ENCODE measurements at places on chromosomes 2 and 18.

- no peak for DNase-seq
These were observed 32.3 kb downstream of the CHN1 start for GRCh38 chr2:174972924-174973323.

DNA sequence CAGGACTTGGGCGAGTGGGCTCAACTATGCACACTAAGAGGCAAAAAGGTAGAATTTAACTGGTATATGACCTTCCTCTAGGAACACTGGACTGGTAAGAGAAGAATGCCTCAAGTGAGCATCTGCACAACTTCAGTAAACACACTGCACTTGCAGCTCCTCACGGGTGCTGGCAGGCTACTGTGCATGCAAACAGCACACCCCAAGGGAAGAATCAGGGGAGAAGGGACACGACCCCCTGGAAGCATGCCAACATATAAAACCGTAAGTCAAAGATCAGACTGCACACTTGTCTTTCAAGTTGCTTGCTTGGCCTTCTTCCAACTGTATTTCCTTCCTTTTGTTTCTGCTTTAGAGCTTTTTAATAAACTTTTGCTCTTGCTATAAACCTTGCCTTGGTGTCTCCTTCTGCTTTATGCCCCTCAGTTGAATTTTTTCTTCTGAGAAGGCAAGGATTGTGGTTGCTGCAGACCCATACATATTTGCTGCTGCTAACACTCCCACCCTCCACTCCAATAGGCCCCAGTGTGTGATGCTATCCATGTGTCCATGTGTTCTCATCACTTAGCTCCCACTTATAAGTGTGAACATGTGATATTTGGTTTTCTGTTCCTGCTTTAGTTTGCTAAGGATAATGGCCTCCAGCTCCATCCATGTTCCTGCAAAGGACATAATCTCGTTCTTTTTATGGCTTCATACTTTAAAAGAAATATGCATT lies 263.7 kb upstream of the SPOPL start:
- peak; percentile 31 for DNase-seq

GRCh38 chr2:134276381-134277172 lies 22.7 kb downstream of the MGAT5 start:
- no peak for DNase-seq

- DNase-seq = no peak
These were observed 224.0 kb downstream of the AFF3 start for GRCh38 chr2:99918389-99918788.

GRCh38 chr2:177291701-177292100 lies 27.2 kb upstream of the NFE2L2 start:
- no peak for DNase-seq

DNA sequence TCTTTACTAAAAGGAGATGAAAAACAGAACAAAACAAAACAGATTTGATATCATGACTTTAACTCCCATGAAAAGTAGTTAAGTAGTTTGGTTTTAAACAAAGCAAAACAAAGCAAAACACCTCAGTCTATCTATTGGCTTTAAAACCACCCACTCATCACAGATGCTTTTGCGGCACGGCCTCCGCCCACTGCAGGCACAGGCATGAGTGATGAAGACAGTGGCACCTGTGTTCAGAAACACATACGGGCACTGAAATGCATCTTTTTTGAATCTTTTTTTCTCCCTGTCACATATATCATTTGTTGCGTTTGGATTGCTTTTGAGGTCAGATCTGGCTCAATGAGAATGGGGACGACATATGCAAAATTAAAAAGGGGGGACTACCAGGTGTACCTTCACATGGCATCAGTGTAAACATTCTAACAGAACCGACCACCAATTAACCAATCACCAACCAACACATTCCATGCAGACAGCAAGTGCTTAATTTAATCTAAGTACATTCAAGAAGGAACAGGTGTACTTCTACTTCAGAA lies 147.4 kb upstream of the REV1 start:
- DNase-seq = peak; percentile 10

DNA sequence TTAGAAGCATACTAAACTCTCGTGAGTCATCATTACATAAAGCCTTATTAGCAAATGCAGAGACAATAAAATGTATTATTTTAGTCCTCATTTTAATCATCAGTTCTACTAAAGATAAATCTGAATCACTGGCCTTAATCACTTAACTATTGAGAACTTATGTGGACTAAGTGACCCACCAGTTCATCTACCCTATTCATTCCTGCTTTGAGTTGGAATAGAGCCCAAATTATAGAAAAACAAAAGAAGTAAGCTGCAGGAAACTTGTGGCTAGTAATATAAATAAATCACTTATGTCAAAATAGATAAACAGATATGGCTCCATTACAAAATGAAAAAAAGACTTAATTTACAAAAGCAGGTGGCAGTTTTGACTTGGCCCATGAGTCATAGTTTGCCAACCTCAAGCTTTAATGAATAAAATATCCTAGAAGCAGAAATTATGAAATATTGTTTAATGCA lies 851.8 kb upstream of the CRIM1 start:
- no peak for DNase-seq

DNA sequence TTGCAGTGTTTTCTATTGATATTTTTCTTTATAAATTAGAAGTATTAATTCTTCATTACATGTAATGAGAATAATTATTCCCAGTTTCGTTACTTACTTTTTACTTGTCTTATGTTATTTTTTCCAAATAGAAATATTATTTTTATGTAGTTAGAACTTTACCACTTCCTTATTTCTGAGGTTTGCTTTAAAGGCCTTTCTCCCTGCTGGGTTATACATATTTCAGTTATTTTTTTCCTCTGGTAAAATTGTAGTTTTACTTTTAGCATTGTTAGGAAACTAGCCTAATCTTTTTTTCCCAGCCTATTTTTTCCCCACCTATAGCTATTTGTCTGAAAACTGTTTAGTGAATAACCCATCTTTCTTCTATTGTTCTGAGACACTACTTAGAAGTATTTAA lies 17.1 kb downstream of the RNF144A start:
- DNase-seq = no peak

DNA sequence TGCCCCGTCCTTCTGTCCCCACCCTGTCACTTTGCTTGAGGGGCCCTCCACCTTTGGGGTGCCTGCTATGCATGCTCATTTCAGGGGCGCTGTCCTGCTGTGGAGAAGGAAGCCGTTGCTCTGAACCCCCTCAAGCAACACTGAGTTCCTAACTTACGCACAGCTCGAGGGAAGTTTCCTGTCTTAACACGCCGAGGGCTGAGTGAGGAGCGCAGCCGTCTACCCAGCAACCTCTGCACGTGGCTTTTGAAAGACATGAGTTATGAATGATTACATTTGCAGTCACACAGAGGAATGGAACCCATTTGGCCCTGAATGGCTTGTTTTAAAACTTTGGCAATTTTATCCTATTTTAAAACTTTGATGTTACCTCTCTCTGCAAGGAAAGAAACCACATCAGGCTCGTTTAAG lies 14.0 kb downstream of the RAMP1 start:
- DNase-seq = peak; percentile 64

DNA sequence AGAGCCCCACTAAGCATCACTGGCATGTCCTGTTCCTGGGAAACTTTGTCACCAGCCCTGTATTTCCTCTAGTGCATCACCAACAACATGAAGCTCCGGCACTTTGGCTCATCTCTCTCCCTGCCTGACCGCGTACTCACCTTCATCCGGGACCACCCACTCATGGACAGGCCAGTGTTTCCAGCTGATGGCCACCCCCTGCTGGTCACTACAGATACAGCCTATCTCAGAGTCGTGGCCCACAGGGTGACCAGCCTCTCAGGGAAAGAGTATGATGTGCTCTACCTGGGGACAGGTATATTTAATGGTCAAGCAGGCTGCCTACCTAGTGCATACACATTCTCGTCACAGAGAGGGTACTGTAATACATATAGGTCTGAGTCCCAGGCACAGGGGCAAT lies 21.0 kb downstream of the SEMA4F start:
- DNase-seq = no peak

DNA sequence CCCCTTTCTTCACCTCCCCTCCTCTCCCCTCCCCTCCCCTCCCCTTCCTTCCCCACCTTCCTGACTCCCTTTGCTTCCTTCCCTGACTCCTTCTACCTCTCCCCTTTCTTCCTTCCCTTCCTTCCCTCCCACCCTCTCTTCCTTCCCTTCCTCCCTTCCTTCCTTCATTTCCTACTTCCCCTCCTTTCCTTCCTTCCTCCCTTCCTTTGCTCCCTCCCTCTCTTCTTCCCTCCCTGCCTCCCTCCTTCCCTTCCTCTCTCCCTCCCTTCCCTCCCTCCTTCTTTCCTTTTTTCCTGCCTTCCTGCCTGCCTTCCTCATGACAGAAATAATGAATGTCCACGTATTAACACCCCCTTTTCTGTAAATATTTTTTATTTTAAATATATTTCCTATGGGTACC lies 260.2 kb downstream of the ZNF407 start:
- no peak for DNase-seq

DNA sequence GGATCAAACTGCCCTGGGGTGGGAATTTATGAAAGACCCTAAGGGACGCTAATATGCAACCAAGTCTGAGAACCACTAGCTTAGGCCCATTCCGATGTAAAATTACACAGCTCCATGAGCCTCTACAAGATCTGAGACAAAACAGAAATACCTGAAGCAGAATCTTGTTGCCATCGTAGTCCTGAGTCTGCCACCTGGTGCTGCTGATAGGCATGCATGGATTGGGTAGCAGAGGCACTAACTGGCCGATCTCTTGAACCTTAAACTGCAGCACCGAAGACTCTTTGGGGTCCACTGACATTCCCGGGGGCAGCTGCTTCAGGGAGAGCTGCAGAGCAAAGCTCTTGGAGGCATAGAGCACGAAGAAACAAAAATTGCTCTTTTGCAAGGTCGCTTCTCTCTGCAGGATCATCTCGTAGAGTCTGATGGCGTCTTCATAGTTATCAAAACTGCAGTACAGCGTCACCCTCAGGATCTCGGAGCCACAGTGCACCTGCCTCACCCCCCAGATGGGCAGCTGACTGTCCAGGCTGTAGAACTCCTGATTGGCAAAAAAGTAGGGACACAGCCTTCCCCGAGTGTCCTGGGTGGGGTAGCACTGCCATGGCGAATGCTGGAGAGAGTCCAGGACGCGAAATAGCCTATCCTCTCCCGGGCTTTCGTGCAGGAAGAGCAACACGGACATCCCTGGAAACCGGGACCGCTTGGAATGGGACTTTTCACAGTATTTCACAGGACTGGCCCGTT lies 848 bp downstream of the FAM124B start:
- DNase-seq = no peak

DNA sequence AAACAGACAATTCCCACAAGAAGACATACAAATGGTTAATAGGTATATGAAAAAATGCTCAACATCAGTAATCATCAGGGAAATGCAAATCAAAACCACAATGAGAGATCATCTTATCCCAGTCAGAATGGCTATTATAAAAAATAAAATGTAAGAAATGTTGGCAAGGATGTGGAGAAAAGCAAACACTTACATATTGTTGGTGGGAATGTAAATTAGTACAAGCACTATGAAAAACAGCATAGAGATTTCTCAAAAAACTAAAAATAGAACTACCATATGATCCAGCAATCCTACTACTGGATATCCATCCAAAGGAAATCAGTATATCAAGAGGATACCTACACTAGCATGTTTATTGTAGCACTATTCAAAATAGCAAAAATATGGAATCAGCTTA lies 186.6 kb downstream of the NOL4 start:
- DNase-seq = no peak

DNA sequence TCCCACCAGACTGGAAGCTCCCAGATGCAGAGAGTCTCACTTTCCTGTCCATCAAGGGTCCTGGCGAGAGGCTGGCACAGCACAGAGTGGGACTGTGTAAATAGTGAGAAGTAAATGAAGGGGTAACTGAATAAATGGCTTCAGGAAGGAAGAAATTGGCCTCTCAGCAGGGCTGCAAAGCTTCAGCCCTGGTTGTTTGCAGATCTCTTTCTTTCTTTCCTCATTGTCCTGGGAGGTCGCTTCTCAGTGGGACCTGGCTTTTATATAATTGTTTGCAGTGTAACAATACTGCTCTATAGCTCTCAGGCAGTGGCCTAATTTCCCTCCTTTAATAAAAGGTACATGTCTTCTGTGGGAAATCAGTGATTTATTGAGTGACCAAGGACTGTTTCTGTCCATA lies 74.9 kb upstream of the GPR45 start:
- DNase-seq = no peak

DNA sequence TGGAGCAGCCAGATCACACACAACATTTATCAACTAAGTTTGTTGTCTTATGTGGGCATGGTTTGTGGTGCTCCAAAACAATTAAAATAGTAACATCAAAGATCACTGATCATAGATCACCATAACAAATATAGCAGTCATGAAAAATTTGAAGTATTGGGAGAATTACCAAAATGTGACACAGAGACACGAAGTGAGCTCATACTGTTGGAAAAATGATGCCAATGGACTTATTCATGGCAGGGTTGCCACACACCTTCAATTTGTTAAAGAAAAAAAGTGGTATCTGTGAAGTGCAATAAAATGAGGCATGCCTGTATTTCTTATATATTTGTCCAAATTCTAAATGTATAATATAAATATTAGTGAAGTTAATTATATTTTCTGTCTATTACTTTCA lies 42.9 kb upstream of the CABYR start:
- no peak for DNase-seq

GRCh38 chr18:62632788-62633455 lies 82.4 kb upstream of the PHLPP1 start:
- DNase-seq = no peak

GRCh38 chr2:53445383-53446070 lies 322.1 kb upstream of the CHAC2 start:
- no peak for DNase-seq

DNA sequence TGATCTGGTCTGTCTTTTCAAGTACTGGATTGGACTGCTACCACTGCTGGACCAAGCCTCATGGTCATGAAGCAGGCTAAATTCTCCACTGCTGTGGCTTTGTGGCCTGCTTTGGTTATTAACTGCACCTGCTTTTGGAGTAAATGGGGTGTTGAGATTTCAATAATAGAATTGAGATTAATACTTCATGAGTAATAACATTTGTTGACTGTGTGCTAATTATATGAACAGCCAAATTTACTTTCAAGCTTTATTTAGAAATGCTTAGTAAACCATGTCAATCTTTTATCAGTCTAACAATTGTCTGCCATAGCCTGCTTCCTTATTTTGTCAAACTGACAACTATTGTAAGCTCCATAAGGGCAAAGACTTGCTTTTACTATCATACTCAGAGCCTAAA lies 27.4 kb upstream of the MTIF2 start:
- DNase-seq = no peak
